NCI-H187 (cell line): ENCODE measurements at places on chromosomes 7 and 10.

- no peak for DNase-seq
These were observed 342.6 kb upstream of the ZMIZ1 start for GRCh38 chr10:78726171-78726570.

GRCh38 chr10:7458556-7458955 is 47.7 kb upstream of the SFMBT2 start:
- DNase-seq = no peak

DNA sequence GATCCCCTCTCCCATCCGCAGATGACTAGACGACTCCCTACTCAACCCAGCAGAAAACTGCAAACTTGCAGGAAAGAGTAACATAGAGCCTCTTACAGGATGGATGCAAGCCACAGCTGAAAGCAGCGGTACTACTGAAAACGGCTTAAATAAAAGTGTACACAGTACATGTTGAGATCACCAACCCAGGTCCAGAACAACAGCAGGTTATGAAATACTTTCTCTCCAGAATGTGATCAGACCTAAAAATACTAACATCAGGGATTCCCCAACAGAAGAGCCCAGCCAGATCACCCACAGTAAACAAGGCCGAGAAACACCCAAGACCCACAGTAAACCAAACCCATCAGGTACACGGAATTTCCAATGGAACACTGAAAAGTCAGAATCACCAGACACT is 13.2 kb downstream of the ATE1 start:
- no peak for DNase-seq

- DNase-seq = no peak
These were observed 10.9 kb upstream of the FAM180A start for GRCh38 chr7:135759532-135759931.

DNA sequence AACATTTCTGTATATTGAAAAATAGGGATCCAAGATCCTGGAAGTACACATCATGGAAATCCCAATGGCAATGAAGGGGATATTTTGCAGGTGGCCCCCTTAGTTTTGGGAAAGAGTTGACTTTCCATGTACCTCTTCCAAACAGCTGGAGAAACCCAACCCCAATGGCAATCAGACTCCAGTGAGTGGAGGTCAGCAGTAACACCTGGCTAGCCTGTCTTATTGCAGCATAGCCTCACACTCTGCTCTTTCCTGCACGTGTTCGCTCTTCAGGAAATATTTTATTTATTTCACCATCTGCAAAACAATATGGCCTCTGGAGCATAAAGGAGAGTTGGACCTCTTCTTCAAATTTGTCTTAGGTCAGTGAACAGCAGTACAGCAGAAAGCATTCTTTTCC is 340.0 kb upstream of the NRP1 start:
- DNase-seq = no peak

DNA sequence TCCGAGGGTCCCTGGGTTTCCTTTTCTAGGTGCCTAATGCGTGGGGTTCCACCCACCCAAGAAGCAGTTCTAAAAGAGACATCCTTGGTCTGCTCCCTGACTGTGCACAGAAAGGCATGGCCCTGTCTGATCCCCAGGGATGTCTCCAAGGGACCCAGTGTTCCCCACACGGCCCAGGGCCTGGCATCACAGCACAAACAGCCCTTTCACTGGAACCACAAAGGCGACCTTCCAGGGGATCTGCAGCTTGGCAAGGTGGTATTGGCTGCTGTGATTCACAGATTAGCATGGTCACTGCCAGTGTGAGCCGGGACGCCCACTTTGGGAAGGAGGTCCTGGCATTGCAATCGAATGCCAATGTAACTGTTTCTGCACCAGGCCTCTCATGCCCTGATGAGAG is 6.4 kb downstream of the KCNMA1 start:
- DNase-seq = no peak

- peak; percentile 37 for DNase-seq
These were observed 34.4 kb downstream of the SCRN1 start for GRCh38 chr7:29955075-29955792.

- no peak for DNase-seq
These were observed 254.6 kb downstream of the TNS3 start for GRCh38 chr7:47327346-47327697.

DNA sequence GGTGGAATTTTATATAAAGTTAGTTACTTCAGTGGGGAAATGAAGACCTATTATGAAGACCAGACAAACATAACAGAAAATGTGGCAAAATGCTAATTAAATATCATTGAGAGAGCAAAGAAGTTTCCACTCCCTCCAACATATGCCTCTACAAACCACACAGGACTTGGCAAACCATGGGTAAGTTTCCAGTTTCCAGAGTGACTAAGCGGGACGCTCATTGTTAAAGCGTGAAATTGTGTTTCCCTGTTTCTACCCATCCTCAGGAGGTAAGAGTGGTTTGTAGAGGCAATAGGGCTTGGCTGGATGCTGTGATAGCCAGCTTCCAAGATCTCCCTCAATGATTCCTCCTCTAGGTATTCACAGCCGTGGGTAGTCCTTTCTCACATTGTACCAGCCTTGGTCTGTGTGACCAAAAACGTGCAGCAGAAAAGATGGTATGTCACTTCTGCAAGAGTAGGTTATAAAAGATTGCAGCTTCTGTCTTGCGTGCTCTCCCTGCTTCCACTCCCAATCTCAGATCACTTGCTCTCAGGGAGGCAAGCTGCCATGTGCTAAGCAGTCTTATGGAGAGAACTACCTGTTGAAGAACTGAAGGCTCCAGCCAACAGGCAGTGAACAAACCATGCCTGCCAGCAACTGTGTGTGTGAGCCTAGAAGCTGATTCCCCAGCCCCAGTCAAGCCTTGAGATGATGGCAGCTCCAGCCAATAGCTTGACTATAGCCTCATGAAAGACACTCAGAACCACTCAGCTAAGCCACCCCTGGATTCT is 35.7 kb downstream of the CBX3 start:
- no peak for DNase-seq

GRCh38 chr10:12579954-12580858 is 230.9 kb downstream of the CAMK1D start:
- DNase-seq = no peak

GRCh38 chr10:113420733-113421675 is 131.8 kb upstream of the HABP2 start:
- no peak for DNase-seq

- DNase-seq = no peak
These were observed 29.9 kb upstream of the HBP1 start for GRCh38 chr7:107138696-107139420.

- DNase-seq = no peak
These were observed 78.9 kb downstream of the MKI67 start for GRCh38 chr10:128047351-128047750.

DNA sequence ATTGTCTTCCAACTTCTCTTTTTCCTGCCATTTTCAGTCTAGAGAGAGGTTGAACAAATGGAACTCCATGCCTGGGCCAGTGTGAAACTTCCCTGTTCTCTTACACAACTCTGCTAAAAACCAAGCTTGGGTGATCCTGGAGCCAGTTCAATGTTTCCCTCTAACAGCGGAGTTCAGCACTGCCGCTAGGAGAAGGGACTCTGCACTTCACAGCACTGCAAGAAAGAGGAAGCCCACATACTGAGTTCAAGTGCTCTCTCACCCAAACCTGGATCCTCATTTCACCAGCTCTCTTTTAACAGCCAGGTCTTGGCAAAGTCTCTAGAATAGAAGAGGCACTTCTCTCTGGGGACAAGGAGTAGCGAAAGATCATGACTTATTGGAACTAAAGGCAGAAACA is 18.8 kb downstream of the FOXI2 start:
- DNase-seq = no peak

GRCh38 chr10:132456881-132457280 is 59.9 kb downstream of the PWWP2B start:
- DNase-seq = no peak

DNA sequence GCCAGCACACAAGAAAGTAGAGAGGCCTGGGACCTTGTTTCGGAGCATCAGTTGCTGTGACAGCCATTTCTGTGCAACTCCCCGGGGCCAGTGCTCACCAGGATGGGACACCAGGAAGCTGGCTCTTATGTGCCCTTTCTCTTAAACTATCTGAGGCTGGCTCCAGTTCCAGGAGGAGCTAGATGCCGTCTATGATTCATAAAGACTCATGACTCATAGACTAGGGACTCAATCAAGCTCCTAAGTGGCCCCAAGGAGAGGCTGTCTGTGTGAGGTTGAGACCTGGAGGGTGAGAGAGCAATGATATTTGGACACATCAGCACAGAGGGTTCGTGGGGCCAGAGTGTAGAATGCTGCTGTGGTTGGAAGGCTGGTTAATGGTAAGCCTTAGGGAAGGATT is 580.1 kb downstream of the CCSER2 start:
- no peak for DNase-seq

GRCh38 chr10:119125942-119126341 is 22.0 kb downstream of the DENND10 start:
- DNase-seq = no peak

DNA sequence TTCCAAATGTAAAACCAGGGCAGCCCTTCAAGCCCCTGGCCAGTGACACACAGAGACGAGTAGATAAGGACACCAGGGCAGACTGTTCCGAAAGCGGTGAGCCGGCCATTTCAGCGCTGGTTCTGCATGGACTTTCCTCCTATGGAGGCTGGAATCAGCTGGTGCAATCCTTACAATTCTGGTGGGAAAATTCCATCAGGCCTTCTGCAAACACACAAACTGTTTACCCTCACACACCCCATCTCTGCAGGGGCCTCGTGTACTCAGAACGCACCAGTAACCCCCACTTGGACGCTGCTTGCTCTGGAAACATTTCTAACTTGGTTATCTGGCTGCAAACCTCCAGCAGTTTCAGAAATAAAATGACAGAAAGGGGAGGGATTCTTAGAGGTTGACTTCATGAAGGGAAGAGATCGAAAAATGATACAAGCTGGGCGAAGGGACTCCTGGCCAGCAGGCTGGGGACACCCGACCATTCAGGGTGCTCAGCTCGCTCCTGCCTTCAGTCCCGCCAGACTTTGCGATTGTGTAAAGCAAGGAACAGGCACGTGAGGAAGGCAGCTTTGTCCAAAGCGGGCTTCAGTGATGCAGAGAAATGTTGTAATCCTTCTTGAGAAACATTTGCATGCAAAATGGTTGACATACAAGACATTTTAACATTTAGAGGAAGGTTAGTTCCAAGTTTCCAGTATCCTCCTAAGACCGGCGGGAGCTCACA is 19.7 kb upstream of the SHH start:
- DNase-seq = no peak

DNA sequence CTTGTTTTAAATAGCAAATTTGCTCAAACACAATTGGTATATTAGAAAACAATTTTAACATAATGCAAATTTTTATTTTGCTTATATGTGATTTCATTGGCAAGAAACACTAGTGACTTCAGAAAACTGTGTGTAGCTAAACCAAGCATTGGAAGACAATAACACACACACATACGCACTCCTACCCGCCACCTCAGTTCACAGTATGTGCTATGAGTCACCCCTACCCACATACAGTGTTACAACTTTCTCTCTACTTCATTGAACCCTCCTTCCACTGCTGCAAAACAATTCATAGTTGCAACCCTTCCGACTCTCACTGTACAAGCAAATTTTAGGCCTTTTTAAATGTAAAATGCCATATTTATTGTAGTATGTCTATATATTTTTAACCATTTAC is 119.9 kb upstream of the THSD7A start:
- no peak for DNase-seq

DNA sequence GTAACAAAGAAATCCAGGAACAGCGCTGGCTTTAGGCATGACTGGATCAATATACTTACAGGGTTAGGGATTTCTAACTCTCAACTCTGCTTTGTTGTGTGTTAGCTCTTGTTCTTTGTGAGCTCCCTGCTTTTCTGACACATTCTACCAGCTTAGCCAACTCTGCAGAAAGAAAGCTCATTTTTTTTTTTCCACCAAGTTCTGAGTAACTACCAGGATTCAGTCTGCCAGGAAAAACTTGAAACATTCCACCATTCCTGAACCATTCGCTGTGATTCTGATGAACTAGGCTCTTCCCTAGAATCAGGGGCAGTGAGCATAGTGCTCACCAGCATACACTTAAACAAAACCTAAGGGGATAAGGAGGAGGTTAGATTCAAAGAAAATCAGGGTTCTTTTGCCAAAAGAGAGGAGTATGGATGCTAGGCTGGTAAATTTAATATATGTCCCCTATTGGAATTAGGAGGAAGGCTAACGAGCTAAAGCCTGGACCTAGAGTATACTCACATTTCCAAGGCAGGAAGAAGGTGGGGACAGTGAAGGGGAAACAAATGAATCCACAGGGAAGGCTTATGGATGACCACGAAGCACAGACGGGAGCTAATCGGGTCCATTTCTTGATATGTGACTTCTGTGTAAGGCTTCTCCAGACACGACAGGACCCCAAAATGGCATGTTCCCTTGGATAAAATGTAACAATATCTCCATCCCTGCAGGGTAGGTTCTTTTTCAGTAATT is 183.4 kb downstream of the PRKG1 start:
- DNase-seq = no peak

- DNase-seq = no peak
These were observed 93.9 kb downstream of the BMS1 start for GRCh38 chr10:42876476-42876875.

GRCh38 chr7:2612445-2613097 is 19.2 kb upstream of the TTYH3 start:
- peak; percentile 44 for DNase-seq

DNA sequence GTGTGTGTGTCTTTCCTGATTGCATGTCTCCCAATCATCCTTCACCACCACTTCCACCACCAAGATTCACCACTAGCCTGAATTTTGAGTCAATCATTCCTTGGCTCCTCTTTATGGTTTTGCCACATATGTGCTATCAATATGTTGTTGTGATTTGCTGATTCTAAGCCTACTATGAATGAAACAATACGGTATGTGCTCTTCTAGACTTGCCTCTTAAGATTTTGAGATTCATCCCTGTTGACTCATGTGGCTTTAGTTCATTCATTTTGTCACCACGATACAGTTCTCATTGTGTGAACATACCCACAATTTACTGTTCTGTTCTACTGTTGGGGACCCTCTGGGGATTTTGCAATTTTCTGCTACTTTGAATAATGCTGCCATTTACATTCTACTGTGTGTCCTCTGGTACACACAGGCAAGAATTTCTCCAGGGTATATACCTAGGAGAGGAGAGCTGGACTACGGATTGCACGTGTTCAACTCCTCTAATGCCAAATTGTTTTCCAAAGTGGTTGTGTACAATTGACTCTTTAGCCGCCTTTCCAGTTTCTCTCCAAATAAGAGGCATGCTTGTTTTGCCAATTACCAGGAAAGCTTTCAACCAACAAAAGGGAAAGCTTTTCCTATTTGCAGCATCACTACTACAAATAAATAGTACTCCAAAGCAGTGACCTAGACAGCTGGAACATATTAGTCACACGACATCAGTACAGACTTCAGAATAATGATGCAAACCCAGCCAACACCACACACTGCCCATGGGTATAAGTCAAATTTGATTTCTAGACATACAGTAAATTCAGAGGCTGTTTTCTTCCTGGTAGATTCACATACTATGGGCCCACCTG is 30.0 kb downstream of the SGMS1 start:
- DNase-seq = no peak

- no peak for DNase-seq
These were observed 347.8 kb downstream of the KCNMA1 start for GRCh38 chr10:77289790-77290189.

- DNase-seq = no peak
These were observed 10.1 kb downstream of the PON2 start for GRCh38 chr7:95424716-95425115.
